Midbrain (tissue), 1 donor: ENCODE measurements at places on chromosomes 12 and 14.

- no peak for DNase-seq
These were observed 16.0 kb downstream of the OLR1 start for GRCh38 chr12:10155966-10156365.

DNA sequence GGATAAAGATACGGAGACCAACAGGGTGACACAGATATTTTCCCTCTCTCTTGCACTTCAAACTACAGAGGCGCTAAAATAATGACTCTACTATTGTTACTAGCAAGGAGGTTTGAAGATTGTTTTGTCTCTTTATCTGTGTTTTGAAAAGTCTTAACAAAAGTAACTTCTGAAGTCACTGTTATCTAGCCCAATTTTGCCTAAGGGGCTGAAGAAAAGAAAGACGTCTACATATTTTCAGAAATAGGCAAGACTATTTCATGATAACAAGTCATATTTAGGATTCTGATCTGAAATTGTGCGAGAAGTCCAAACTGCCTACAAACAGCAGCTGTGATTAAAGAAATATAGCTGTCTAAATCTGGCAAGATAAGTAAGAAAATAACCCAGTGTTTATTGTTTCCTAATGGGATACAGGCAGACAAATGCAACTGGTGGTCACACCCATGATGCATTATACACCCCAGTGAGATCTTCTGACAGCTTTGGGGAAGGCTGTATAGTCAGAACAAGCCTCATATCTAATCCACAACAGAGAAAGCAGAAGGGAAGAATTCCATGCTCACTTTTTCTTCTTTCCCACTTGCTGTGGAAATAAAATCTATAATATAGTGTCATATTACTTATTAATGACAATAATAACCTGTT lies 226.9 kb upstream of the ARID2 start:
- DNase-seq: no peak

GRCh38 chr14:78440356-78440894 lies 270.3 kb downstream of the NRXN3 start:
- no peak for DNase-seq

DNA sequence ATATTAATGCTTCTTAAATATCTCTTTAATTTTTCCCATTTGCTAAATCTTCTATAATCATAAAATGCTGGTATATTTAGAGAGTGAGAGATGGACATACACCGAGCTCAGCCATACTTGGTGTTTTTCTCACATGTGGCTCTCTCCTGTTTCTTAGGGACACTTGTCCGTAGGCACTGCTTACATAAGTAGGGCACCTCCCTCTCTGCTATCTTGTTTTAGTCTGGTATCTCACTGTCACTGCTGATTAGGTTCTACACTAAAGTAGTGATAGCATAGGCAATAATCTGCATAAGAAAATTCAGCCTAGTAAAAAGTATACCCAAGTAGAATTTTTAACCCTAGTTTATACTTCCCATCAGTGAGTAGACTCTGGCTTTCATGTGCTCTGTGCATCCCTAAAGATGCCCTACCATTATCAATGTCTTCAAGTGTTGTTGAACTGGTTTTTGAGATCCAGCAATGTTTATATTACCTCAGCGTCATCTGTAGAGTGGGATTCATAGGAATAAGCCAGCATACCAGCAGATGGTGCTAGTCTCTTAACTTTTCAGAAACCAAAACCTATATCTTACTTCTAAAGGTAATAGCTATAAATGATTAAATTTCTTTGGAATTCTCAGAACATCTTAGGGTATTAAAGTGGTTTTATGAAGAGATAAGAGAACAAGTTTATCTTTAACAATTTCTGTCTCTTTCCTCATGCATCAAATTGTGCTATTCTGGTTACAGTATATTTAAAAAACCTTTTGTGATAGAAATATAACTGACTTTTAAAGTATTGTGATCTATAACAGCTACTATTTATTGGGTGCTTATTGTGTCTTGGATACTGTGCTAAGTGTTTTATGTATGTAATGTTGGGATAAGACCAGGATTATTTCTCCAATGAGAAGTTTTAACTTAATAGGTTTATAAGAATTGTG lies 32.9 kb downstream of the ARID2 start:
- peak; percentile 67 for DNase-seq

DNA sequence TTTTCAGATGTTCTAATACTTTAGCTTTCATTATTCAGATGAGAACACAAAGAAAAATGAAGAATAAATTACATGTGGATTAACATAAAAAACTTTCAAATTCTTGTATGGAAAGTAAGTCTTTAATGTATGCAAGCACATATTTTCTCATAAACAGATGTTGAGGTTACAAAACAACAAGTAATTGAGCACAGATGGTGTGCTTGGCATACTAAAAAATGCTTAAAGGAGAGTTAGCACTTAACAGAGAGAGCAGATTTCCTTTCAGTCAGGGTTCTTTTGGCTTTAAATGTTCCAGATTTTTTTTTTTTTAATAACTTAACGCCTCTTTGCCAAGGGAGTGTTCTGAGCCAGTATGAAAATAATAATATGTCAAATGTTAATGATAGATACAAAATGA lies 96.0 kb downstream of the RASSF9 start:
- no peak for DNase-seq

DNA sequence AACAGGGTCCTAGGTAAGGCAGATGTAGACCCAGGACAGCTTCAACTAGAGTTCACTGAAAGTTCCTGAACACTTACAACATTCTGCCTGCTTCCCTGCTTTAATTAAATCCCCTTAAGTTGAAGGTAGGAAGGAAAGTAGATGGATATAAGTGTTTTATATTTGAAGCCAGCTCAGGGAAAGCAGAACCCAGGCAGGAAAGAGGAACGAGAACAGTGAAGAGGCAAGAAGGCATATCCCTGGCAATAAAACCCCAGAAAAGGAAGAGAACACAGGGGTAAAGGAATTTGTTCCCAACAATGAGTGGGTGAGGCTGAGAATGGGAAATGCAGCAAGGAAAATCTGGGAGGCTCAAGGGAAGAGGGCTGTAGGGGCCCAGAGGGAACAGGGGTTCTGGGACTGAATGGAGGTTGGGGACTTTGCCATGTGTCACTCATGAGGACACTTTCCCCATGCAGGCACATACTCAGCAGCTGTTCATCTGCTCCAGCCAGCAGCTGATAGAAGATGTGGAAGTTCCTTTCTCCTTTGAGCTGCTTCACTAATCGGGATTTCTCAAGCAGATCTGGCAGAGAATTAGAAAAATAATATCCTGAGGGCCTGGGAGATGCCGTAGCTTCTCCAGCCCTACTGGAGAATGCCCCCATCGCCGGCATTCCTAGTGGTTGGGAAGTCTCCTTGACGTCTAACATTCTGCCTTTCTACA lies 3.7 kb downstream of the MYO1A start:
- DNase-seq: no peak

DNA sequence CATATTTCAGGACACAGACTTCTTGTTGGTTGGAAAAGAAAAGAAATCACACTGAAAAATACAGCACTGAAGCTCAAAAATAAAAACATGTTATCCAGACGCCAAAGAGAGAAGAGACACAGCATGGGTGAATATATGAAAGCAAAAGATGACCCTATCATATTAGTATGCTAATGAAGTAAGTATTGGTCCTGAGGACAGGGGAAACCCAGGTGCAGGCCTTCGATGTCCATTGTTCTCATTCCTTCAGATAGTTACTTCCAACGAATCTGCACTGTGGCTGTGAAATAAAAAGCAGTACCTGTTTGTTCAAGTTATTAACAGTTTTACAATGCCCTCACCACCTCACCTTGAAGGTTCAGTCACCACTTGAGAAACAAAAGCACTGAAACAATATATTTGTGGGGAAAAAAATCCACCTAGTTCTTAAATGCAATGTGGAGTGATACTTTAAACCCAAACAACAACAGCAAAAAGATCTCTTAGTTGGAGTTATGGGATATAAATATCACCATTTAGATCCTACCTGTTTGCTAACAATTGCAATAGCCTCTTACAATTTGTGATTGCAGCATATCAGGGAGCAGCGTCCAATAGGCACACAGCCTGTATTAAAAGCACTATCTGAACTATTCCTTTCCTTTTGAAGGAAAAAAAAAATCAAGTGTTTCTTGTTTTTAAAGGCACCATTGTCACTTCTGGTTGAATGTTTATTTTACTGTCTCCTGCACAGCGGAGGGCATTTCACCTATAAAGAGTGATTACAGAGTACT lies 188.1 kb downstream of the BCAT1 start:
- DNase-seq: no peak

DNA sequence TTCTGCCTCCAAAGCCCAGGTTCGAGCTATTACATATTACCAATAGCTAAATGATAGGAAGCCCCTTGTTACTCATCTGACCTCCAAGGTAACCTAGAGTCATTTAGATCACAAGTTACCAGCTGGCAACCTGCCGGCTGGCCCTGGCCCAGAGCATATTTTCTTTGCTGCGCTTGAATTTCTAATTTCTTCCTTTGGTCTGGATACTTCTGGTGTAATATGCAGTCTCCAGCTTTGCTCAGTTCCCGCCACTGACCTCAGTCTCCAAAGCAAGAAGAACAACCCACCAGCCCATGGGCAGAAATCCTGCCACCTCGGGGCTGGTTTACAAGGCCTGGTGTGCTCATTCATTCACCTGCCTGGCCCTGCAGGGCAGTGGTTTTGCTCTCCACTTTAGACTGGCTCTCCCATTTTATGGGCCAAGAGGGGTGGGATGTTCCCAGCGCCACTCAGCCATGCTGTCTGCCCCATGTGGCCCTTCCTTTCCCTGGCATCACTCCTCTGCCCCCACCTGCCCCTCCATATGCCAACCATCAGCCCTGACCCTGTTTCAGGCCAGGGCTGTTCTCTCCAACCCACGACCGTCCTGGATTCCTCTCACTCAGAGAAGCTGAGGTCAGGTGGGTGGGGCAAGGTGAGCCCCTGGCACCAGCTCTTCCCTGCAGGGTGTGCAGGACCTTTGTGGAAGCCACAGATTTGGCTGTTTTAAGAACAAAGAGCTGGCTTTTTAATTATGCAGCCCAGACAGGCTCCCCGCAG lies 76.0 kb downstream of the PRIMA1 start:
- no peak for DNase-seq

- no peak for DNase-seq
These were observed 79.4 kb downstream of the DACT1 start for GRCh38 chr14:58717211-58717610.

DNA sequence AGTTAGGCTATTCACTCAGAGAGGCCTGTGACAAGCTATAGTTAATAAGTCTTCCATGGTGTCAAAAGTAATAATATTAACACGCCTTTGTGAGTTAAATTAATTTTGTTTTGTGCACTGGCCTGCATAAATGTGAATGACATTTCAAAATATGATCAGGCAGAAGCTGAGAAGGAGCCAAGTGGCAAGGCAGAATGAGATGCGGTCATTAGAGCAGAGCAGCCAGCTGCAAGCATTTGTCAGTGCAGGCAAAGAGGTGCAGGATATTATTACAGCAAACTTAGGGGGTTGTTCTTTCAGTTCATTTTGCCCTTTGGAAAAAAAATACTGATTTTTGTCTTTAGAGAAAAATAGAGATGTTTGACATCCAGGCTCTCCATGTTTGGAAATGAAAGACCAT lies 364.5 kb downstream of the PAWR start:
- no peak for DNase-seq

DNA sequence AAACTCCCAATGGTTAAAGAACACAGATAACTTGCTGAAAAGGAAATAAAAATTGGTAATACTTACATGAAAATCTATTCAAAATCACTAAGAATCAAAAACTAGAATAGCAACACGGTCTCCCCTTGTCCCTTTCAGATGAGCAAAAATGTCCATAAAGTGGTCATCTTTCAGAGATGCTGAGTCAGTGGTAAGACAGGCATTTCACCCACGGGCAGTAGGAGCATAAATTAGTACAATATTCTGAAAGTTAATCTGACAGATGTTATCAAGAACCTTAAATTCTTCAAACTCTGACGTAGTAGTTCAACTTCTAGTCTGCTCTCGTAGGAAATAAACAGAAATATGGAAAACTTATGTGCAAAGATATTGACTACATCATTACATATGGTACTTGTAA lies 33.1 kb upstream of the GNPNAT1 start:
- no peak for DNase-seq

- no peak for DNase-seq
These were observed 42.0 kb downstream of the TRAF3 start for GRCh38 chr14:102819176-102819628.

GRCh38 chr14:100135073-100135472 lies 24.4 kb downstream of the DEGS2 start:
- no peak for DNase-seq

DNA sequence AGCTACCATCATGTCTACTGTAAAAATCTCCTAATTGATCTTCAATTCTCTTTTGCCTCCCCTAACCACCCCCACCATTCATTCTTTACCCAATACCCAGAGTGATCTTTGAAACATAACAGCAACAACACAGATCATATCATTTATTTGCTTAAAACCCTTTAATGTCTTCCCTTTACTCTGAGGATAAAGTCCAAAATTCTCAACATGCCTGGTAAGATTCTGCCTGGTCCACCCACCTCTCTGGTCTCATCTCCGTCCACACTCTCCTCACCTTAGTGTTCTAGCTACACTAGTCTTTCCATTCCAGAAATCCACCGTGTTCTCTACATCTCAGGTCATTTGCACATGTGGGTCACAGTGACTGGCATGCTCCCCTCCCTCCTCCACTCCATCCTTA lies 27.7 kb downstream of the SLC38A4 start:
- DNase-seq: no peak

DNA sequence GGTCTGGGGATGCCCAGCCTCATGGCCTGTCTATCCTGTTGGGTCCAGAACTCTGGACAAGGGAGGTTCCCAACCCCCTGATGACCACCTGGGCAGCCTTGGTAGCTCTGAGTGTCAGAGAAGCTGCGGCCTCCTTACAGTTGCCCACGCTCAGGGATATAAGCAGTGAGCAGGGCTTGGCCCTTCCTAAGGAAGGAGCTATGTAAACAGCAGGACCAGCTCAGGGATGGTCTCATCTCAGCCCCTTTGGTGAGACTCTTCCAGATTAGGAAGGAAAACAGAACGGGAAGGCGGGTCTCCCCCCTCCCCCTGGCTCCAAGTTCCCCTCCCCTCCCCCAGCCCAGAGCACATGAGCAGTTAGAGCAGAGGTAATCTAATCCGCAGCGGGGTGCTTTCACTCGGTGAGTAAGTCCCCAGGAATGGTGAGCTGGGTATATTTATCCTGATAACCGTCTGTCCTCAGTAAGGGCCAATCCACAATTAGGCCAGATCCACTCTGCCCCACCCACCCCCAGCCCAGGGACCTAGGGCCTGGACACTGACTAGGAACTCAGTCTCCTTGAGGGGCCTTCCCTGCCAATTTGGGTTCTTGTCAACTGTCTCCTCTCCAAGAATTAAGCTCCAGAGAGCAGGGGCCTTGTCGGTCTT lies 29.5 kb upstream of the RPLP0 start:
- DNase-seq: no peak

GRCh38 chr12:128236525-128236924 lies 30.4 kb upstream of the TMEM132C start:
- no peak for DNase-seq
